Transverse colon (tissue), 4 donors: ENCODE measurements at places on chromosomes 12 and 14.

DNA sequence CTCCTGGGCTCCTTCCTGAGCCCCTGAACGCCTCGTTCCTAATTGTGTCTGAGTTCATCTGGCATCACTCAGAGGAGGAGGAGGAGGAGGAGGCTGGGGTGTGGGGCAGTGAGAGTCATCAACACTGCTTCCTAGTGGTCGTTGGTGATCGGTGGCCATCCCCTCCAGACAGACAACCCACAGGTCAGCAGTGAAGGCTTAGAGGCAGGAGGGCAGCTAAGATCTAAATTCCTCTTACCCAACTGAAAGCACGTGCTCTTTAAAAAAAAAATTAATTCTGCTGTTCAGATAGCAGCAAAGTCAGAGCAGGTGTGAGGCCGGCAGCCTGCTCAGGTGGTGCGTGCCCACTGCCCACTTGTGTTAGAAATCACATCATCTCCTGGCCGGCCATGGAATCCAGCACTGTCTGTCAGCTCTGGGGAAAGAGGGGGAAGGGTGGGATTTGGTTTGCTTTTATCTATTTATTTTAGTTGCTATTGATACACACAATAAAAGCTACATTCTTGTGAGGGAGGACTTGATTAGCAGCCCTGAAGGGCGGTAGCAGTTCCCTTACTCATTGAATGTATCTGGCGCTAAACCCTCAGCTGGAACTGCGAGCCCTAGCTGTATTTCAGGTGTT is 46.6 kb downstream of the PPP2R5C start:
- DNase-seq: no peak

- no peak for DNase-seq
Observed at GRCh38 chr12:45257185-45257930, 41.5 kb downstream of the ANO6 start.

GRCh38 chr14:51504669-51505068 is 147.0 kb upstream of the FRMD6 start:
- no peak for DNase-seq

DNA sequence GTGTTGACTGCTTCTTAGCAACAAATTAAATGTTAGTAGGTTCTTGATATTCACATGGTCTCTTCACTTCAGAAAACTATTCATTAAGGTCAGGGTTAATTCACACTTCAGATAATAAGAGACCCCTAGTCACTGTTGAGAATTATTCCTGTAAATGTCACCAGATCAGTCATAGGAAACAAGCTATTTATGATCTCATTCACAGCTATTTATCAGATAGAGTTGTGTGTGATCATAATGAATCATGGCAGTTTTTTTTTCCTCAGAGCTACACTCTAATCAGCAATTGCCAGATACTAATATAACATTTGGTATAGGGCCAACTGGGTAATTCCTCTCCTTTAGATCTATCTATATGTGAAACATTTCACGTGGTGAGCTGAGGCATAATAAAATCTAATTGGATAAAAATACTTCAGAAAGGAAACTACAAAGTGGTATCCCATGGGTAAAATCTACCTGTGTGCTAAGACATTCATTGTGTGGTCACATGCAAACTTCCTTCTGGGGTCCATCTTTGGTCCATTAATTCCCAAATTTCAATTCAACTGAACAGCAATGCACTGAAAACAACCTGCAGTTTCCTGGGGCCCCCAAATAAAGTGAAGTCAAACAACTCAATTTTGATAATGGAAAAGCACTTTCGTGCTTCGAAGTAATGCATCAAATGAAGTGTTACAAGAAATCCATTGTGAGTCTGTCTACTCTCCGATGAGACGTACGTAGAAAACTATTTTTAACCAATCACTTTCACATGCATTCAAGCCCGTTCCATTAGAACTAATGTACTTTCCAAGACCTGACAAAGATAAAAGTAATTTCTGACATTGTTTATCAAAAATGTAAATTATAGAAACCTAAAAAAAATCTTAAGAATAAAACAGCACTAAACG is 197.0 kb downstream of the ACSS3 start:
- no peak for DNase-seq

DNA sequence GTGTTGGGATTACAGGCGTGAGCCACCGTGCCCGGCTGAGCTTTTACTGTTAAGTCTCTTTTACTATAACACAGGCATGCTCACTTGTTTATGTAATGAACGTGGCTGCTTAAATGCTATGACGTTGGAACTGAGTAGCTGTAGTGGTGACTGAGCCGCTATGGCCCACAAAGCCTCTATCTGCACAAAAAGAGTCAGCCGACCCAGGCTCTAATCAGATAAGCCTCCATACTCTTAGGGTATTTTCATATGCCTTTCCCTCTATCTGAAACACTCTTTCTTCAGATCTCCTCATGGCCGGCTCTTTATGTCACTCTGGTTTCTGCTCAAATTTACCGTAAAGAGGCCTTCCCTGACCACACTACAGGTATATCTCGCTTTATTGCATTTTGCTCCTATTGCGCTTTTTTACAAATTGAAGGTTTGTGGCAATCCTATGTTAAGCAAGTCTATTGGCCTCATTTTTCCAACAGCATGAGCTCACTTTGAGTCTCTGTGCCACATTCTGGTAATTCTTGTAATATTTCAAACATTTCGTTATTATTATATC is 8.0 kb downstream of the SLC2A14 start:
- DNase-seq: no peak

- no peak for DNase-seq
Observed at GRCh38 chr12:96068111-96068510, 32.7 kb upstream of the LTA4H start.

GRCh38 chr12:88923631-88924030 is 343.4 kb upstream of the KITLG start:
- DNase-seq: no peak

DNA sequence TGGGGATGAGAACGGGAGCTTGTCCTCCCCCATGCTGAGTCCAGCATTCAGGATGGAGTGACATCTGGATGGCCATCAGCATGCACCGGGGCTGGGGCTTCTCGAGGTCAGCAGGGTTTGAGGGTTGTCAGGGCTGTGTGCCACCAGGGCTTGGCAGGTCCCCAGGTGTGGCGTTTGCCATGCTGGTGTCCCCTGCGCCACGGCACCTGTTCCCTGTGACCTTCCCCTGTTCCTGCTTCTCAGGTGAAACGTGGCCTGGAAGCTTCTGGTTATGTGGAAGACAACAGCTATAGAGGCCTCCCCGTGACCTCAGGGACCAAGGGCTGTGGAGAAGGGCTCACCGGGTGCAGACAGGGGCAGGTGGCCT is 152.4 kb downstream of the KIF26A start:
- DNase-seq: peak; percentile 5

GRCh38 chr12:32885831-32886230 is 10.7 kb downstream of the PKP2 start:
- DNase-seq: no peak

DNA sequence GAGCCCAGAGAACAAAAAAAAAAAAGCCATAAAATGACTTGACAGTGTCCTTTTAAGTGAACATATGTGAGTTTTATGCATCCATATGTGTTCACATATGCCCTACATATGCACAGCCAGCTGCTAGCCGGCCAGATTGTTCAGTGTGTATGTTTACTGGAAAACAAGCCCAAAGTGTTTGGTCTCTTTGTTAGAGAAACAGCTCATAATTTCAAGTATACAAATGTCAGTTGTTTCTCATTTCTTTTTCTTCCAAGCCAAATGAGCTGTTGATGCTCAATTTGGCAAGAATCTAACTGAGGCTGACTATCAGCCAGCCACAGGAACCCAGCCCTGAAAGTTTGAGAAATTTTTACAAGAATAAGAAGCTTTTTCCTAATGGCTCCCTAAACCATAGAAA is 60.8 kb upstream of the TSPAN8 start:
- DNase-seq: no peak

- no peak for DNase-seq
Observed at GRCh38 chr12:130194154-130194553, 31.9 kb downstream of the FZD10 start.

- DNase-seq: no peak
Observed at GRCh38 chr12:110116623-110117022, 7.5 kb upstream of the IFT81 start.

GRCh38 chr12:39915249-39915648 is 190.6 kb downstream of the SLC2A13 start:
- DNase-seq: no peak

GRCh38 chr12:72133497-72134055 is 138.6 kb upstream of the TRHDE start:
- no peak for DNase-seq

GRCh38 chr12:8154526-8154925 is 2.3 kb upstream of the ZNF705A start:
- no peak for DNase-seq

DNA sequence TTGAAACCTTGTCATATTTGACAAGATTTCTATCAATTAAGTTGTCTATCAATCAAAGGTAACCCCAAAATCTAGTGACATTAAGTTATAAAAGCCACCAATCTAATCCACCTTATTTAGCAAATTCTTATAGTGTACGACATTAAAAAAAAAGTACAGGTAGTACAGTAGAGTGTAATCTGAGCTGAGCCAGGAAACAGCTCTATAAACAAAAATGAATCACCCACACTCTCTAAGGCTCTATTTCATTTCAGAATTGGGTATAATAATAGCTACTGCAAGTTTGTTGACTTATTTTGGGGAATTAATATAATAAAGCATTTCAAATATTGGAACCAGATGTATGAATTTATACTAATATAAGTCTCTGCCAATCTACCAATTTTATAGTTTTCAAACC is 342.4 kb upstream of the FLRT2 start:
- no peak for DNase-seq

DNA sequence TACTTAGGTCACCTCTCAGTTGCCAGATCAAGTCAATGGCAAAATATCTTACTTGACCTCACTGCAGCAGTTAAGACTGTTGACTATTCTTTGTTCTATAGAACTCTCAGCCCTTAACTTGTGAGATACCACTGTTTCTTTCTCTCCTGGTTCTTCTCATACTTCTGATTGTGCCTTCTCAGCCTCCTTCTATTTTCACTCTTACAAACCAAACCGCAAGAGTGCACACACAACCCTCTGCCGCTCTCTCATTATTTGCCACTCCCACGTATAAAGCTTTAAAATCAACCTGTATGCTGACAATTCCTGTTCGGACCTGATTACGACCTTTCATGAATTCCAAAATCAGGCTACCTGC is 4.5 kb downstream of the E2F7 start:
- no peak for DNase-seq

GRCh38 chr12:33942172-33942571 is 80.1 kb upstream of the ALG10 start:
- DNase-seq: no peak

DNA sequence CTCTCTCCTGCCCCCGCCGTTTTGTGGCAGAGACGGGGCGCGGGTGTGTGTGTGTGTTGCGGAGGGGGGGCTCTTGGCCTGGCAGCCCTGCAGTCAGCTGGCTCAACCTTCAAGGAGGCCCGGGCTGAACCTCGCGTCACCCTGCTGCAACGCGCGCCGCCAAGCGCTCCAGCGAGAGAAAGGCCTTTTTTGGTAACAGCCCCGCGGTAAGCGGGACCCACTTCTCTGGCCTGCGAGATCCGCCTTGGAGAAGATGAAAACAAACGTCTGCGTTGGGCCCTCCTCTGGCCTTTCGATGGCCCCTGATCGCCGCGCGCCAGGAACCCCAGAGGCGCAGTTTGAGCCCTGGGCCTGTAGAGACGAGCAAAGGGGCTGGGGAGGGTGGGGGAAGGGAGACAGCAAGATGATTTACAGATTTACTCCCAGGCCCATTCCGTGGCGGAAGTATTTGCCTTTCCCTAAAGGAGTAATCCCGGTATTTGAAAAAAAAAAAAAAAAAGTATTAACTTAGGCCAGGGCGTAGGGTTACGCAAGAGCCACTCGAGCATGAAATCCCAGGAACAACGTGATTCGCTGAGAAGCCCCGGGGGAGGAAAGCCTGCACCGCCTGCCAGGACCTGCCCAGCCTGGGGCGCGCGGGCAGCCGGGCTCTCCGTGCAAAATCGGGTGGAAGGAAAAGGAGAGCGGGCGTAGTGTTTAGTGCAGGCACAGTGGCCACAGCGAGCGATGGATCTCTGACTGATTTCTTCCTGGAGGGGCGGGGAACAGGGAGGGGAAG is 4.5 kb upstream of the IRF2BPL start:
- peak; percentile 89 for DNase-seq

DNA sequence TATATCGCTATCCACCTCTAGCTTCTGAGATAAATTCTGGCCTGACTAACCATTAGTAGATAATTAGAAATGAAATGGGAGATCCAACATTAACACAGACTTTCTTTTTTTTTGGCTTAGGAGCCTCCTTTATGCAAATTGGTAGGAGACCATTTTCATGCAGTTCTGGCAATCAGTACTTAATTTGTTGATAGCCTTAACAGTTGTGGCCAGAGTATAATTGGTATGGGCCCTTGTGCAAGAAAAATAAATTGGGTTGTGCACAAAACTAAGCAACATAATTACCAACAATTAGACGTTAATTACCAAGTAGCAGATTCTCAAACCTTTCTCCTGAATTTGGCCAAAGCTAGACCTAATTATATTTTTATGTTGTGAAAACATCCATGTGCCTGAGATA is 111.0 kb downstream of the MGAT4C start:
- DNase-seq: no peak

- no peak for DNase-seq
Observed at GRCh38 chr14:50360851-50361250, 35.8 kb downstream of the CDKL1 start.

DNA sequence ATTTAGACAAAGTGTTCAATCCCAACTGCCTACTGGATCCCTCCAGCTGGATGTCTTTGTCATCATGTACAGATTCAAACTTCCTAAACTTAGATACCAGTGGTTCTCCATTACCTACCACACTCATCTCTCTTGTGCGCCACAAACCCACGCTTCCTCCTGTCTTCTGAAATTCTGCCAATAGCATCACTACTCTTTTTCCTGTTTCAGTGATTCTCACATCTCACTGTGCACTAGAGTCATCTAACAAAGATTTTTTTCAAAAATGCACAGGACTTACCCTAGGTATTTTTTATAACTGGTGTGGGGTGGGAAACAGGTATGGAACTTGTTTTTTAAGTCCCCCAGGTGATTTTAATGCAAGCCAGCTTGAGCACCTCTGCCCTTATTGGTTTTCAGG is 5.9 kb downstream of the PSMB5 start:
- no peak for DNase-seq

GRCh38 chr12:83323866-83324265 is 637.2 kb downstream of the TMTC2 start:
- DNase-seq: no peak

DNA sequence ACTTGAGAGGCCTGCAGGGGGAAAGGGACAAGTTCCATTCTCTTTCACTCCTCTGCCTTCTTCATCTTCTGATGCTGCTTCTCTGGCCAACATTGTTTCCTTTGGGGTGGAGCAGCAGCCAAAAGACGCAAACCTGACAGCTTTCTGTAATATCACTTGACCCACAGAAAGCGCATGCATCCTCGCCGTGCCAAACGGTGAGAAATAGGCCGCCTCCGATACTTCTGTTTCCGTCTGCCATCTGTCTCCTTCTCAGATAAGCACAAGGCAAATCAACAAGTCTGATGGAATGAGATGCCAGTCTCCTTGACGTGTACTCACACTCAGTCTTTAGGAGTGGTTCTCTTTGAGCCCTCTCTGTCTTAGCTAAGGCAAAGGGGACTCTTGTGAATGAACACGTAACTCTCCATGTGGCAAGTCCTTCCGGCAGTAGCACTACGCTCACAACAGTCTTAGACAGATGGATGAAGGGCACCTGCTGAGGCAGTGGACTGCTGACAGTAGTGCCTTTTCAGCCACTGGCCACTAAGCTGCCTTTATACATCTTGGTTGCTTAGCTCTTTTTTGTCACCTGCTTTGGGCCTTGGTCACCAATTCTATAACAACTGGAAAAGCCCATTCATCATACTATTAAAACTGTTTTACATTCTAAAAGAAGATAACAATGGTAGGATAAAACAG is 214.1 kb downstream of the FBXL14 start:
- DNase-seq: no peak

- peak; percentile 93 for DNase-seq
Observed at GRCh38 chr14:95340201-95340697, 20.5 kb upstream of the CLMN start.
